ENCODE measurements at places on chromosomes 7 and 10. TPM values are rescaled to one million over a fixed set of nuclear protein-coding genes. Genes with fewer than 3 reads are reported as not detected.

GRCh38 chr7:128450409-128450808 lies 5.3 kb upstream of the HILPDA start:
- DNase-seq = no peak
- H3K4me1 ChIP-seq = peaks cover 7% of the 10 kb centered on the region
- H3K4me3 ChIP-seq = no peak overlapping the region

DNA sequence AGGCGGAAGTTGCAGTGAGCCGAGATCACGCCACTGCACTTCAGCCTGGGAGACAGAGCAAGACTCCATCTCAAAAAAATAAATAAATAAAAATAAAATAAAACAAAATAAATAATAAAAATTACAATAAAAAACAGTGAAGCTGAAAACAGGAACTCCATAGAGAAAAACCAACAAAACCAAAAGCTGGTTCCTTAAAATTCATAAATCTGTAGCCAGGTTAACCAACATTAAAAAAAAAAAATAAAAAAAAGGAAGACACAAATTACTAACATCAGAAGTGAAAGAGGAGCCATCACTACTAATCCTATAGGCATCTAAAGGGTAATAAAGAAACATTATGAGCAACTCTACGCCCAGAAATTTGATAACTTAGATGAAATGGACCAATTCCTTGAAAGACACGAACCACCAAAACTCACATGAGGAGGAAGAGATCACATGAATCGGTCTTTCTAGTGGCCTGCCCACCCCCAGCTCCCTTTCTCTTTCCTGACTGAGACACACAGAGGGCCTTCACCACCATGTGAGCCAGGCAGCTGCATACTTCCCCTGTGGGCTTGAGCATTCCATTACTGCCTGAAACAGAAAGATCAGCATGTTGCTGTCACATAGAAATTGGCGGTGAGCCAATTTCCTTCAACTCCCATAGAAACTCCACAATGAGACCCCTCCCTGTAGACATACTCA lies 208.7 kb downstream of the MAD1L1 start:
- no peaks in the 10 kb centered on the region for H3K36me3 ChIP-seq
- no peak overlapping the region for H3K27ac ChIP-seq
- no peak overlapping the region for H3K4me3 ChIP-seq
- DNase-seq = no peak

DNA sequence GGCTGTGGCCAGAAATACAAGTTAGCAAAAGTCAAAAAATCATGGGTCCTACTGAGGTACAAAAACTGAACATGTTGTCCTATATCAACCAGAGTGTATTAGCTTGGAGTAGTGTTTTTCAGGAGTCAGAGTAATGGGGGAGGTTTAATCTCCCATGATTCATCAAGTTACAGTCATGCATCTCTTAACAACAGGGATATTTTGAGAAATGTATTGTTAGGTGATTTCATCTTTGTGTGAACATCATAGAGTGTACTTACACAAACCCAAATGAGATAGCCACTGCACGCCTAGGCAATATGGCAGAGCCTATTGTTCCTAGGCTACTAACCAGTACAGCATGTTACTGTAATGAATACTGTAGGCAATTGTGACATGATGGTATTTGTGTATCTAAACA lies 14.9 kb upstream of the TES start:
- H3K4me1 ChIP-seq = no peaks in the 10 kb centered on the region
- no peaks in the 10 kb centered on the region for H3K27me3 ChIP-seq
- H3K27ac ChIP-seq = no peak overlapping the region

DNA sequence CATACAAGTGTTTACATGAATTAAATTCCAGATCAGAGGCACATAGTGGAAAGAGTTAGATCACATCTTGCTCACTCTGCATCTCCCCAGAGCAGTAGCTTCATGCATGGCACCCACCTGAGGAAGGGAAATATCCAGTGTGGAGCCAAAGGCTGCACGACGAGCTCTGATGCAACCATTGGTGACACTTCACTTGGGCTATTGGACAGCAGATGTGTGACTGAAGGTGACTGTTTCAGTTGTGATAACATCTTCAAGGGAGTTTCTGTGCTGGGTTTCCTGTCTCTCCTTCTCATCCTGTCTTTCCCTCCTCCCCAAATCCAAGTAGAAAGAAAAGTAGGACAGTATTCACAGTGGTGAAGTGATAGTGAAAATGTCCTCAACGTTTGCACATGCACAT lies 115.0 kb downstream of the TAF3 start:
- H3K27ac ChIP-seq = no peak overlapping the region
- H3K27me3 ChIP-seq = no peaks in the 10 kb centered on the region
- no peaks in the 10 kb centered on the region for H3K36me3 ChIP-seq
- H3K4me3 ChIP-seq = no peak overlapping the region
- DNase-seq = no peak

DNA sequence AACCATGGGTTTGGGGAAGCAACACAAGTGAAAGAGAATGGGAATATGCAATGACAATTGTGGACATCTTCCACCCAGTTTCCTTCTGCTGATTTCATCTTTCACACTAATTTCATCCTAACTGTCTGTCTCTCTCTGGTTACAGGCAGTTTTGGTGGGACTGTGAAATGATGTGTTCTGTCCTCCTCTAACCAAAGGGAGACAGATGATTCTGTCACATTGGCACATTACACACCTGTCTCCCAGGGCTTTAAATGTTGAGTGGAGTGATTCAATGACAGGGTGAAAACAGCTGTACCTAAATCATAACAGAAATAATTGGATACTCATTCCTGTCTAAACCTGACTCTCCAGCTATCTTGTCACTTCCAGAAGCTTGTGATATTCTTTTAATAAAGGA lies 60.0 kb downstream of the DGKB start:
- no peak for DNase-seq
- no peaks in the 10 kb centered on the region for H3K36me3 ChIP-seq
- no peaks in the 10 kb centered on the region for H3K4me1 ChIP-seq
- no peak overlapping the region for H3K4me3 ChIP-seq
- no peaks in the 10 kb centered on the region for H3K27me3 ChIP-seq
- H3K27ac ChIP-seq = no peak overlapping the region

DPP6 gene
- total RNA-seq = not detected

GPR141 gene
- not detected for total RNA-seq

All from CD4-positive, alpha-beta memory T cell (primary cell).